ENCODE measurements at places on chromosomes 5 and 9.

GRCh38 chr5:57207007-57207653, 33.3 kb downstream of the GPBP1 start:
- no peak for DNase-seq

- no peak for DNase-seq
These were observed 209.3 kb upstream of the PPP1R2B start for GRCh38 chr5:156640691-156641241.

DNA sequence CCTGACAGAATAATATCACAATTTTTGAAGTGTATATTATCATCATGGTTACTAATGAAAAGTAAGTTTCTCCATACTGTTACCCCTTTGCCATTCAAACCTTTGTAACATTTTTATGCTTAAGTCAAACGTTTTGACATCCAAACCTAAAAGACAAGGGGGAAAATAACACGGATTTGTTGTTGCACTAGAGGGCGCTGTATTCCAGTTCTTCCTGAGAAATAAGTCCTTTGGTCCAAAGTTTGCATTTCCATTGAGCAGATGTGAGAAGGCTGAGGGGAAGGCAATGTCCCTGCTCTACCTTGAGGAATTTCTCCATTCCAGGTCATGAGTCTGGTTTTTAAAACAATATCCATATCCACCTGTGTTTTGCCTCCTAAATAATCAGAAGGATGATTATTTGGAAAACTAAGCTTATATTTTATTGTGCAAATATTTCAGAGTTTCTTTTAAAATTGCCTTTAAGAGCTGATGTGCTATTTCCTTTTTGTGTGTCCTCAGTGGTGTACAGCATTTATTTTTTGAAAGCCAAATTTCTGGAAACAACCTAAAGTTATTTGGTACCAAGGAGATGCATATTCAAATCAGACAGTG, 9.7 kb downstream of the LECT2 start:
- DNase-seq, result no peak

GRCh38 chr9:126114850-126115460, 211.7 kb upstream of the MVB12B start:
- DNase-seq, result no peak

- no peak for DNase-seq
These were observed 5.2 kb downstream of the HAPLN1 start for GRCh38 chr5:83715236-83716065.

GRCh38 chr9:131700076-131700475, 39.8 kb downstream of the RAPGEF1 start:
- no peak for DNase-seq

DNA sequence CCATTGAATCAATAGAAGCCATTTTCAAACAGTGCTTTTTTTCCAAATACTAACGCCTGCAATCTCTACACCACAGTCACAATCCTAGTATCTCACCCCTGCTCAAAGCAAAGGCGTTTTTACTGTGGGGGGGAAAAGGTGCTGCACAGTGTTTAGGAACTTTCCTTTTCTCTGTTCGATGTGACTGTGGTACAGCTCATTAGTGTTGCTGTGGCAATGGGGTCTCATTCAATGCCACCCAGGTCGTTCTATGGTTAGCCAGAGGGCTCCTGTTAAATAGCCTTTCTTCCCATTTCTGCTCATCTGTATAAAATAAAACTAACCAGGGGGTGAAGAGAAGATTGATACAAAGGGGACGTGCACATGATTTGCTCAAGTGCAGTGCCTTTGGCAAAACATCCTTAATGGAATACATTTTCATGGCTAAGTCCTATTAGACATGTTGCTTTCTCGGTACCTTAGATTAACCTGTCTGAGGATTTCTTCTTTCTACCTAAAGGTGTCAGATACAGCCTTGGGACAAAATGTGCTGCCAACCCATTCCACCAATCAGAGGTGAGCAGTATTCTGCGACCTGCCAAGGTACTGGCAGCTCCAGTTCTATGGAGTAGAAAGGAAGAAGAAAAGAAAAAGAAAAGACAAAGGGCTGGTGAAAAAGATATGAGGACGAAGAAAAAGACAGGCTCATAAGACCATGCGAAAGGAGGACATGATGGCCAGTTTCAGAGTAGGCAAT, 651.4 kb upstream of the DMAC1 start:
- DNase-seq, result no peak
